RPMI8226 (cell line): ENCODE measurements at places on chromosomes 6 and 20.

- no peak for DNase-seq
Observed at GRCh38 chr6:94323853-94324252, 904.5 kb upstream of the EPHA7 start.

DNA sequence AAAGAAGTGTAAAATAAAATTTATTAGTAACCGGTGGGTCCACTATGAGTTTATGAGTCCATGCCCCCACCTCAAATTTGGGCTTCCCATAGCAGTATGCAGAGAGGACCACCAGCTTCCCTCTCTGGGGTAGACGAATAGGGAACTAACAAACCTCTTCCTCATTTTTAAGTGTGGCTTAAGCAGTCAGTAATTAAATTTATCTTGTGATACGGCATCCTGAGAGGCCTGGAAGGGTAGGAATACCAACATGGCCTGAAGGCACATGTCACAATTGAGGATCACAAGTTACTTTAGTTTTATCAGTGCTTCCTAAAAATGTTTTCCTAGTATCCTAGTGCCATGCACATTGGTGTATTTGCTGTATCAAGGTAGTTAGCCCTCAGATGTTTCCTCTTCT is 239.9 kb downstream of the HIVEP2 start:
- no peak for DNase-seq

DNA sequence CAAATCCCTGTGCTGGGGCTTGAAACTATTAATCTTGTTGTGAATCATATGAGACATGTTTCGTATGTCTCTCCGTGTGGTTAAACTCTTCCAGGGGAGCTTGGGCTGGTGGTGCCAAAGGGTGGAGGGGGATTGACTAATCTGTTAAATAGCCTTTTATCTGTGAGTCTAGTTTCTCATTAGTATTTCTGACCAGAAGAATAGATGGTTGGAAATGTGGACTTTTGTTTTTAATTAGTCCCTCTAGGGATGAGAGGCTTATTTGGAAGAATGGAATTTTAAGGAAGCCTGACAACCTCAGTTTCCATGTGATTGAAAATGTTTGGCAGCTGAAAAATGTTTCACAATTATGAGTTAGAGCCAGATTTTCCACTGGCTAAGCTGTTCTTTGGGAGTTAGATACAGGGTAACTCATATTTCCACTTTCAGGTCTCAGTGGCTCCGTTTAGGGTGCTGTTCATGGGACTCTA is 117.3 kb downstream of the BCKDHB start:
- no peak for DNase-seq

- DNase-seq, result peak; percentile 34
Observed at GRCh38 chr6:138107752-138108592, 753 bp upstream of the PERP start.

DNA sequence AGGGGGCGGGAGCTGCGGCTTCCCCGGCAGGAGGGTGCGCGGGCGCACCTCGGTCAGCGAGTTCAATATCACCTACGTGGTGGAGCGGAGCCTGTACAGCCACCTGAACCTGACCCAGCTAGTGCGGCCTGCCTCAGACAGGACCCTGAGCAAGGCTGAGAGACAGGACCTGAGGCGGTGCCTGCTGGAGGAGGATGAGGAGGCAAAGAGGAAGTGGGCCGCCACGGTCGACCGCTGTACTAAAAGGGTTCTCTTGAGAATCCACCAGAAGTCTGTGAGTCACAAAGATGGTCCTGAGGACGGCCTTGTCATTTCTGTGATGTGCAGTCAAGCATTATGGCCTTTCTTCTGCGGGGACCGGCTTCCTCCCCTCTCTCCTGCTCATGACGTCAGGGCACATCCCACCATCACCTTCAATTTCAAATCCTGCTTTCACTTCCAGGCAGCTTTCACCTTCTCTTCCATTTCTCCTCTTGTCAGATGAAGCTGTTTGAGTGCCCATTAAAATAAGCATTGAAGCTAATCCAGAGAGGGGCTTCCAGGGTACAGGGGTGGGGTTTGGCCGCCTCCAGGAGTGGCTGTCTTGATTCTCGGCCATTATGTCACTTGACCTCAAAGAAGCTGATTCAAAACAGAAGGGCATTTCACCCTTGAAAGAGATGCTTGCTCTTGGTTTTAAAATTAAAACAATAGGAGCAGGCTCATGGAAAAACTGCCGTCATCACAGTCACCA is 177.6 kb downstream of the SASH1 start:
- peak; percentile 59 for DNase-seq

DNA sequence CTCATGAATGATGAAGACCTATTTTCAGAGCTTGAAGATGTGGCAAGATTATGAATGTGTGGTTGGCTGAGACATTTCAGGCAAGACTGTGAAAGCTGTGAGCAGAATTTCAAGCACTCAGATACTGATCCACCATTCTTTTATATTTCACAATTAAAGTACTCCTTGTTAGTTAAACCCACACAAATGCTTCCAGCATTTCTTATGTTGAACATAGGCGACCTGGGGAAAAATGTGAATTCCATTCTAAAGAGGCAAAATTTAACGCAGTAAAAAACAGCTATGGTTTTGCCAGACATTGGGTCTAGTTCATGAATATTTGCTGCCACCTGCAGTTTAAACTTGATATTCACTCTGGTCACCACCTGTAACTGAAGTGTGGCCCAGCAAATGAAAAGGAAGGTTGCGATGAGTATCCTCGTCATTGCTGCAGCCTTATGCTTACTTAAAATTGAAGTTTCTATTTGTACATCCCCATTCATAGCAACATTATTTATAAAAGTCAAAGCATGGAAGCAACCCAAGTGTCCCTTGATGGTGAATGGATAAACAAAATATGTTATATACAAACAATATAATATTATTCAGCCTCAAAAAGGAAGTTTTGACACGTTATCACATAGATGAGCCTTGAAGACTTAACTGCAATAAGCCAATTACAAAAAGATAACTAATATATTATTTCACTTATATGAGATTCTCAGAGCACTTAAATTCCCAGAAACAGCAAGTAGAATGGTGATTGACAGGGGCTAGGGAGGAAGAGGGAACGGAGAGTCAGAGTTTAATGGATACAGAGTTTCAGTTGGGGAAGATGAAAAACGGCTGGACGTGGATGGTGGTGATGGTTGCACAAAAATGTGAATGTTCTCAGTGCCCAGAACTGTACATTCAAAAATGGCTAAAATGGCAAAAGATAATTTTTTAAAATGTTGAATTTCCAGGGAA is 32.4 kb upstream of the FAM184A start:
- peak; percentile 55 for DNase-seq
